ENCODE measurements at places on chromosomes 13 and 19. TPM values are rescaled to one million over a fixed set of nuclear protein-coding genes. Genes with fewer than 3 reads are reported as not detected.
A peak's percentile ranks its signal among the peaks of the same experiment; 100 is the strongest.

Gene ERICH4
- not detected for total RNA-seq

Gene ATP12A
- 4.4 TPM for total RNA-seq

Gene FBXO27
- total RNA-seq, result 2.3 TPM

Gene ZNF284
- total RNA-seq, result 1.7 TPM

Gene SLITRK6
- not detected for total RNA-seq

Gene FAAP24
- 6.7 TPM for total RNA-seq

GRCh38 chr13:105008604-105009003 is 1526.9 kb downstream of the EFNB2 start:
- no peak overlapping the region for H3K27ac ChIP-seq
- no peaks in the 10 kb centered on the region for H3K27me3 ChIP-seq
- DNase-seq, result no peak
- H3K4me1 ChIP-seq, result no peaks in the 10 kb centered on the region

- H3K36me3 ChIP-seq, result no peaks in the 10 kb centered on the region
- peaks cover 14% of the 10 kb centered on the region for H3K27me3 ChIP-seq
- H3K4me1 ChIP-seq, result no peaks in the 10 kb centered on the region
- no peak overlapping the region for H3K4me3 ChIP-seq
Measured at GRCh38 chr19:13484166-13484565, 22.1 kb downstream of the CACNA1A start.

GRCh38 chr13:33139184-33139583 is 123.0 kb downstream of the KL start:
- no peak for DNase-seq
- no peak overlapping the region for H3K4me3 ChIP-seq
- no peaks in the 10 kb centered on the region for H3K36me3 ChIP-seq
- H3K27me3 ChIP-seq, result peaks cover 2% of the 10 kb centered on the region

- H3K27ac ChIP-seq, result peak overlapping the region; percentile 91
- H3K4me3 ChIP-seq, result peak overlapping the region; percentile 93
- H3K4me1 ChIP-seq, result peaks cover 47% of the 10 kb centered on the region
Measured at GRCh38 chr19:16627193-16627927, 644 bp downstream of the MED26 start.

DNA sequence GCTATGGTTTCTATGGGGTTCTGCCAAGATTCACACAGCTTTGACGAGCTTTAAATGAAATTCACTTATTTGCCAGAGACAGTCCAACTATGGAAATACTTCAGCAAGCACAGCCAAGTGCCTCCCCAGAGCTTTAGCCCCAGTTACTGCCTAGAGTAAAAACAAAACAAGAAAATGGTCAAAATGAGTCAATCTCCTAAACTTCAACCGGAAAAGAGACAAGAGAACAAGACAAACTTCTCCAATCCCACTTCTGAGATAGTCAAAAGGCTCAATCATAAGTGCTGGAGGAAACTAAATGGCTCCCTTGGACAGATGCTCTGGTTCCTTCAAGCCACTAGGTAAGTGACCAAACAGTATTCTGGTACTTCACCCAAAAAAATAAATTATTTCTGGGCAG is 65.8 kb downstream of the KATNAL1 start:
- H3K36me3 ChIP-seq, result peaks cover 4% of the 10 kb centered on the region
- no peak for DNase-seq
- no peak overlapping the region for H3K4me3 ChIP-seq
- no peak overlapping the region for H3K27ac ChIP-seq
- no peaks in the 10 kb centered on the region for H3K27me3 ChIP-seq

DNA sequence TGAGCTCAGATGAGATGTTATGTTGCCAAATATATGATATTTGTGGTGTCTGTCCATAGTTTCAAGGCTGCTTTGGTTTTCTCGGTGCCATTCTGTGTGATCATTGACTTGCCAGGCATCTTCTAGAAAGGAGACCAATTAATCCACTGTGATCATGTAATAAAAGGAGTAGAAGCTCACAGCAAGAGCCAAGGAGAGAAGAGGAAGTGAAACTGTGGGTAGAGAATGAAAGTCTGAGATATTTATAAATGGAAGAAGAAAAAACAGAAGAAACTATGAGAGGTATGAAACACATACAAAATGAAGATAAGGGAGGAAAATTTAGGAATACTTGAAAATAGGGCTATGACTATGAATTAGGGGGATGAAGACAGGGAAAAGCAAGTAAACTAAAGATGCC is 11.1 kb upstream of the ZNF613 start:
- no peaks in the 10 kb centered on the region for H3K4me1 ChIP-seq
- DNase-seq, result no peak
- H3K4me3 ChIP-seq, result no peak overlapping the region

- peaks cover 39% of the 10 kb centered on the region for H3K4me1 ChIP-seq
- peaks cover 88% of the 10 kb centered on the region for H3K36me3 ChIP-seq
- H3K27ac ChIP-seq, result peak overlapping the region; percentile 83
- no peak overlapping the region for H3K4me3 ChIP-seq
Measured at GRCh38 chr19:35167251-35168119, 12.9 kb downstream of the FXYD5 start.

GRCh38 chr19:45428384-45429231 is 4.9 kb upstream of the ERCC1 start:
- H3K4me1 ChIP-seq, result peaks cover 27% of the 10 kb centered on the region
- no peaks in the 10 kb centered on the region for H3K27me3 ChIP-seq
- peak overlapping the region; percentile 71 for H3K4me3 ChIP-seq
- H3K36me3 ChIP-seq, result no peaks in the 10 kb centered on the region

DNA sequence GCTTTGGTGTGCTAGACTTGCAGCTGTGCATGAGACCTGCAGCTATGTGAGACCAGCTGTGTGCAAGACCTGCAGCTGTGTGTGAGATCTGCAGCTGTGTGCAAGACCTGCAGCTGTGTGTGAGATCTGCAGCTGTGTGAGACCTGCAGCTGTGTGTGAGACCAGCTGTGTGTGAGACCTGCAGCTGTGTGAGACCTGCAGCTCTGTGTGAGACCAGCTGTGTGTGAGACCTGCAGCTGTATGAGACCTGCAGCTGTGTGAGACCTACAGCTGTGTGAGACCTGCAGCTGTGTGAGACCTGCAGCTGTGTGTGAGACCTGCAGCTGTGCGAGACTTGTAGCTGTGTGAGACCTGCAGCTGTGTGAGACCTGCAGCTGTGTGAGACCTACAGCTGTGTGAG is 6.7 kb upstream of the DCUN1D2 start:
- H3K27ac ChIP-seq, result no peak overlapping the region
- H3K4me3 ChIP-seq, result no peak overlapping the region
- no peaks in the 10 kb centered on the region for H3K27me3 ChIP-seq
- no peak for DNase-seq

DNA sequence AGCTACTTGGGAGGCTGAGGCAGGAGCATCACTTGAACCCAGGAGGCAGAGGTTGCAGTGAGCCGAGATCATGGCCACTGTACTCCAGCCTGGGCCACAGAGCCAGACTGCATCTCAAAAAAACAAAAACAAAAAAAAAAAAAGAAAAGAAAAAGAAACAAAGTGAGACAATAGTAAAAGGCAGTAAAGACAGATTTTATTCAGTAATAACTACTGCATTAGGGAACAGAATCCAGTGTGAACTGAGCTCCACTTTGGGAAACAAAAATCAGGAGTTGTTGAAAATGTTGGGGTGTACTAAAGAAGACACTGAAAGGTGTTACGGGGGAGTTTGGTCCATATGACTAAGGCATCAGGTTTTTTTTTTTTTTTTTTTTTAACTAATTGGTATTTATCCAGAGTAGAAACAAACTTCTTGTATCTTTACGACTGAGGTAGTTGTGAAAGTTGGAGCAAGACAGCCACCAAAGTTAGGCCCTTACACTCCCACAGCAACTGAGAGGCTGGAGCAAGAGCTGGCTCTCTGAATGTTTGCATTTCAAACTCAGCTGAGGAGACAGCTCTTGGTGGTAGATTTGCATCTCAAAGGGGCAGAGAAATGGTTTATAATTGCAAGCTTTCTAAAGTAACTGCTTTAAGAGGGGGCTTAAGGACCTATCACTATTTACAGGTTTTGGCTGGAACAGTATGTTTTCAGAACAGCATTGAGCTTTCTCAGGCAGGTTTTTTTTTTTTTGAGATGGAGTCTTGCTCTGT is 24.2 kb downstream of the ZNF607 start:
- peaks cover 9% of the 10 kb centered on the region for H3K4me1 ChIP-seq
- no peaks in the 10 kb centered on the region for H3K27me3 ChIP-seq
- DNase-seq, result no peak
- H3K36me3 ChIP-seq, result peaks cover 55% of the 10 kb centered on the region
- H3K27ac ChIP-seq, result no peak overlapping the region

- H3K27ac ChIP-seq, result no peak overlapping the region
- no peak for DNase-seq
- H3K4me3 ChIP-seq, result no peak overlapping the region
- H3K36me3 ChIP-seq, result no peaks in the 10 kb centered on the region
- H3K4me1 ChIP-seq, result peaks cover 7% of the 10 kb centered on the region
Measured at GRCh38 chr13:24664726-24665409, 15.3 kb upstream of the ATP12A start.
